Memory B cell (primary cell): ENCODE measurements at places on chromosomes 16 and 17.

GRCh38 chr16:68097088-68097487, 11.9 kb downstream of the NFATC3 start:
- no peak for DNase-seq

DNA sequence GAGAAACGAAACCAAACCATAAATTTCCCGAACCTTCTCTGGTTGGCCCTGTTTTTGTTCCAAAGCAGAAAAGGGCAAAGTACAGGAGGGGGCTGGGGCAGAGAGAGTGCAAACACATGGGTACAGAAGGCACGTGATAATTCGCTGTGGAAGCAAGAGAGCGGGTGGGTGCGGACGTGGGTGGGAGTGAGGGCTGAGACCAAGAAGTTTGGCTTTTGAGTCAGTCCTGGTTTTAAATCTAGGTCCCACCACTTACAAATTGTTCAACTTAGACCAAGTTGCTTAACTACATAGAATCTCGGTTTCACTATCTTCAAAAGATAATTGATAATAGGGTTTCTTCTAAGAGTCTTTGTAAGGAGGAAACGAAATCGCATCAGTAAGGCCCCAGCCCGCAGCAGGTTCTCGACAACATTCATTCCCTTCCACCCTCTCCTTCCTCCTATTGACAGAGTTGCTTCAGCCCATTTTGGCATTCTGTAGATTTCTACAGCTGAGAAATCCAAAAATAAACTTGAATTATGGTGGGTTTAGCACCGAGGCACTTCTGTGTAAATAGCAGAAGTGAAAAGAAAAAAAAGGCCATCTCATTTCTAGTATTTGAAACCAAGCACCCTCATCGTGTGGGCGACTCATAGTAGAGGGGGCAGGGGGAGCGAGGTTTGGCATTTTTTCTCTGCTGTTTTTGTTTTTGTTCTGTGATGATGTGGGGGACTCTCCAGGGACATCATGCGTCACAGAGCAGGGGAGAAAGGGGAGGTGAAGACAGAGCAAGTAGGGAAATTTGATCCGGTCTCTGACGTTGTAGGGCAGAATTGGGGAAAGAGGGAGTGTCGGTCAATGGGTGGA, 33.6 kb upstream of the CCR7 start:
- DNase-seq: peak; percentile 88

- DNase-seq: no peak
Observed at GRCh38 chr16:12901204-12901596, 198 bp upstream of the SHISA9 start.

DNA sequence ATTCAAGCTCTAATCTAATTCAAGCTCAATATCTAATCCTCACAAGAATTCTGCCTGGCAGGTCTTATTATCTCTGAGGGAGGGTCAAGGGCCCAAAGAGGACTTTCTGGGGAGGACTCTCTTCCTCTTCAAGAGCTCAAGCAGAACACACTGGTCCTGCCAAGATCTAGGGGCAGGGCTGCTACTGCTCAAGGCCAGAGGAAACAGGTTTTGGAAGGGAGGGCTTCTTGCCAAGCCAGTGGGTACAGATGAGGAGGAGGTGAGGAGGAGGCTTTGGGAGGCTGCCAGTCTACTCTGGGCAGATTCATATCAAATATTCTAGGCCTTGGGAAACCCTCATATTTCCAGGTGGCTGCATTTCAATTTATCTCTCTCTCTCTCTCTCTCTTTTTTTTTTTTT, 51.8 kb upstream of the IL34 start:
- no peak for DNase-seq

DNA sequence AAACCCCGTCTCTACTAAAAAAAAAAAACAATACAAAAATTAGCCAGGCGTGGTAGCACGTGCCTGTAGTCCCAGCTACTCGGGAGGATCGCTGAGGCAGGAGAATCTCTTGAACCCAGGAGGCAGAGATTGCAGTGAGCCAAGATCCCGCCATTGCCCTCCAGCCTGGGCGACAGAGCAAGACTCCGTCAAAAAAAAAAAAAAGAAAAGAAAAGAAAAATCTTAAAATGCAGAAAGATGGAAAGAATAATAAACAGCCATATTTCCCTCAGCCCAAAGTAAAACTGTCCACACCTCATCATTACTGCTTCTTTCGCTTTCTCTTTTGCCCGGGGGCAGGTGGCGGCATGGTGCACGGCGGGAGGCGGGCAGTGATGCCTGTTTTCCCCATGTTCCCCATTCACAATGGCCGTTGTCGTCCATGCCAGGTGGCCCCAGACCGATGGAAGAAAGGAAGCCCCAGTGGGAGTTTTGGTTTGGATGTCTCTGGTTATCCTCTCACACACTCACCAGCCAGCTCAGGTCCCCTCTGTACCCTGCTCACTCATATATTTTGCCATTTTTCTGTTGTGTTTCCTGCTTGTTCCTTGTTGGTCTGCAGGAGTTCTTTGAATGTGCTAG, 37.0 kb upstream of the PEMT start:
- peak; percentile 18 for DNase-seq

DNA sequence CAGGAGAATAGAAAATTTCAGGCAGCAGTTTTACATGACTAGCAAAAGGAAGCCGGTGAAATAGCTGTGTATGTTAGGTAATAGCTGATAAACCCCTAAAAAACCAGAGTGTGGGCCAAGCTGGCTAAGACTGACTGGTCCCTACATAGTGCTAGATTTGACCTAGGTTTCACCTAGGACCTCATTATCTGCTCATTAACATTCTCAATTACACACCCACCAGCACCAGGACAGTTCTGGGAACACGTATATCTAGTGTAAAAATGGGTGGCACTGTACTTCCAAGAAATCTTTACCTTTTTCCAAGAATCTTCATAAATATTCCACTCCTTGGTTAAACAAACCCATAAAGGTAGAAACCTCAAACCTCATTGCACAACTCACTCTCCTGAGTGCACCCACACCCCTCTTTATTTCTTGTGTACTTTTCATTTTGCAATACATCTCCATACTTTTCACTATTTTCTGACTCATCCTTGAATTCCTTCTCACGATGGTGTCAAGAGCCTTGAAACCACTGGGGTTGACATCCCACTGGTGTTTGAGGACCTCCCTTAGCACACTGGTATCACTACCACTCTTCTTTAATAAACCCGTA, 262.7 kb upstream of the KCNJ16 start:
- no peak for DNase-seq

DNA sequence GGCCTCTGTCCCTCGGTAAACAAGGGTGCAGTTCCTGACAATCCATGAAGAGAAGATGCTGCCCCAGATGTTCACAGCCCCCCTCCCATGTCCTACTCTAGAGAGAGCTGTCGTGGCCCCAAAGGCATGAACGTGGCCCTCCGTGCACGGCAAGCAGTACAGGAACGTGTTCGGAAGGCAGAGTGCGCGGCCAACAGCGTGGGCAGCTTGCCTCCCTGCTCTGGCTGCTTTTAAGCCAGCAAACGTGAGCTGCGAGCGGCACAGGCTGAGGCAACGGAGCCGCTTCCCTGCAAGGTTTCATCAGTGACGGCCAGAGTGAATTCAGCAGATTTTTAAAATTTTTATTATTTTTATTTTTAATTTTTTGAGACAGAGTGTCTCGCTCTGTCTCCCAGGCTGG, 37.2 kb downstream of the PEMT start:
- no peak for DNase-seq

DNA sequence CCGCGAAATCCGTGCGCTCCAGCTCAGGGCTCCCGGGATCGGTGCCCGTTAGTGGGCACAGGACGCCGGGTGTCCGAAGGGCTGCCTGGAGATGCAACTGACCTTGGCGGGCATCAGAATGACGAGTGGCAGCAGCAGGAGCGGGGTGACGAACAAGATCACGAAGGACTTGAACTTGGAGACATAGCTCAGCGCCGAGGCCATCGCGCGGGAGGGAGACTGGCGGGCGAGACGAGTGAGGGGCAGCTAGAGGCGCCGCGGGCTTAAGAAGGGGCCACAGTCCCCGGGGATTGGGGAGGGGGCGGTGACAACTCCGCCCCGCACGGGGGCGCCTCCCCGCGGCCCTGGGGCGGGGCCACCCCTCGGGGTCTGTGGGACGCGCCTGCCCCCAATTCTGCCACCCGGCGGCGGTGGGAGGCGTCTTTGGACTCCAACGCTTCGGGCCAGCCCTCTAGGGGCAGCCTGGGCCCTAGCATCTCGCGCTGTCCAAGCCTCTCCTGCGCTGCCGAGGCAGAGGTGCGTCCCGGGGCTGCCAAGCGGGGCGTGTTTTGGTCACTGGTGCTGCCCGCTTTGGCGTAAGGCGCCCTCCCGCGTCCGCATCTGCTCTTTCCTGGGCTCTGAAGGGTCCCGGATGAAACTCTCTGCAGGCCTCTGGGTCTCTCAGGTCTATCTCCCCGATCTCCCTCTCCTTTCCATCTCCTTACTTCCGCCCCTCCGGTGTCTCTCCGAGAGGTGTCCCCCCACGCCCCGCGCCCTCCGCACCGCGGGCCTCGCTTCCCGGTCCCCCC, at the start of gene SLC13A5:
SLC13A5 (minus strand) TSS at position 240 of the 788 bp plus-strand sequence; CDS start at position 204, 36 bp downstream.
- DNase-seq: no peak

DNA sequence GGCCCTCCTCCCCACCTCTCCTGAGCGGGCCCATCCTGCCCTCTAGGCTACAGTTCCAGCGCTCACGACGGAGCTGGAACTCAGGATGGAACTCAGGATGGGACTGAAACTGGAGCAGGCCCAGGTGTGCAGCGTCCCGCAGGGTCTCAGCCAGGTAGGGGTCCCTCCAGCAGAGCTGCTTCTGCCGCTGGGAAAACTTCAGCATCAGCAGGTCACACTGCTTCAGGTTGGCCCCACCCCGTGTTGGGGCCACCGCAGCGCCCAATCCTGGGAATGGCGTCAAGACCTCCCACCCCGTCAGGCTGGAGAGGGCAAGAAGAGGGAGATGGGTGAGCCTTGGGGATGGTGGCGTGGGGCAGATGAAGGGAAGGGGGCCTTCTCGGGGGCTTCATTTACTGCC, 62.6 kb upstream of the TMEM97 start:
- no peak for DNase-seq

GRCh38 chr17:15157051-15157450, 108.1 kb downstream of the PMP22 start:
- DNase-seq: no peak

DNA sequence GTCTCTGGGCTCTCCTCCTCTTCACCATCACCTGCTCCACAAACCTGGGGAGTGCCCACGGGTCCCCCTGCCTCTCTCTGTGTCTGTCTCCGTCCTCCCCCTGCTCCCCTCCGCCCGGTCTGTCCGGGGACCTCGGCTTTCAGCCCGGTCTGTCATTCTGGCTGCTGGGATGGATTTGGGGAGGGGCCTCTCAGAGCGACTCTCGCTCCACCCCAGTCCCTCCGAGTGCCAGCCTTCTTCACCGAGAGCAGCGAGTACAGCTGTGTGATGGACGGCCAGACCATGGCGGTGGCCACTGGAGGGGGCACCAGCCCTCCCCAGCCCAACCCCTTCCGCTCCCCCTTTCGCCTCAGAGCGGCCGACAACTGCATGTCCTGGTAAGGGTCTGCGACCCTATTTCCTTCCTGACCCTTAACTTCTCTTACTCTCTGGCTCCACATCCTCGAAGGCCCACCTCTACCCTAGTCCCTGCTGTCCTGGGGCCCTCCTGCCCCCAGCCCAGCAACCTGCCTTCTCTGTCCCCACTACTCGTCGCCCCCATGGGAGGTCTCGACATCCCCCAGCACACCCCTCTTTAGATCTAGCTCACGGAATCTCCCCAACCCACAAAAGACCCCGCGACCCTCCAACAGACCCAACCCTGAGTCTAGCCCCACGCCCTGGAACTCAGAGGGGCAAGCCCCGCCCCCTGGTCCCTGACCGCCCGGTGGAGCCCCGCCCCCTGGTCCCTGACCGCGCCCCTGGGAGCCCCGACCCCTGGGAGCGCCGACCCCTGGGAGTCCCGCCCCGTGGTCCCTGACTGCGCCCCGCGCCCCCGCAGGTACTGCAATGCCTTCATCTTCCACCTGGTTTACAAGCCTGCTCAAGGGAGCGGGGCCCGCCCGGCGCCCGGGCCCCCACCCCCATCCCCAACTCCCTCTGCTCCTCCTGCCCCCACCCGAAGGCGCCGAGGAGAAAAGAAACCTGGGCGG, 5.6 kb upstream of the CXCL16 start:
- no peak for DNase-seq

- DNase-seq: no peak
Observed at GRCh38 chr17:76570877-76571471, 14.7 kb downstream of the ST6GALNAC2 start.

GRCh38 chr16:74749291-74750055, 25.1 kb downstream of the FA2H start:
- DNase-seq: no peak

- no peak for DNase-seq
Observed at GRCh38 chr16:89194340-89195311, 5.7 kb downstream of the SLC22A31 start.

DNA sequence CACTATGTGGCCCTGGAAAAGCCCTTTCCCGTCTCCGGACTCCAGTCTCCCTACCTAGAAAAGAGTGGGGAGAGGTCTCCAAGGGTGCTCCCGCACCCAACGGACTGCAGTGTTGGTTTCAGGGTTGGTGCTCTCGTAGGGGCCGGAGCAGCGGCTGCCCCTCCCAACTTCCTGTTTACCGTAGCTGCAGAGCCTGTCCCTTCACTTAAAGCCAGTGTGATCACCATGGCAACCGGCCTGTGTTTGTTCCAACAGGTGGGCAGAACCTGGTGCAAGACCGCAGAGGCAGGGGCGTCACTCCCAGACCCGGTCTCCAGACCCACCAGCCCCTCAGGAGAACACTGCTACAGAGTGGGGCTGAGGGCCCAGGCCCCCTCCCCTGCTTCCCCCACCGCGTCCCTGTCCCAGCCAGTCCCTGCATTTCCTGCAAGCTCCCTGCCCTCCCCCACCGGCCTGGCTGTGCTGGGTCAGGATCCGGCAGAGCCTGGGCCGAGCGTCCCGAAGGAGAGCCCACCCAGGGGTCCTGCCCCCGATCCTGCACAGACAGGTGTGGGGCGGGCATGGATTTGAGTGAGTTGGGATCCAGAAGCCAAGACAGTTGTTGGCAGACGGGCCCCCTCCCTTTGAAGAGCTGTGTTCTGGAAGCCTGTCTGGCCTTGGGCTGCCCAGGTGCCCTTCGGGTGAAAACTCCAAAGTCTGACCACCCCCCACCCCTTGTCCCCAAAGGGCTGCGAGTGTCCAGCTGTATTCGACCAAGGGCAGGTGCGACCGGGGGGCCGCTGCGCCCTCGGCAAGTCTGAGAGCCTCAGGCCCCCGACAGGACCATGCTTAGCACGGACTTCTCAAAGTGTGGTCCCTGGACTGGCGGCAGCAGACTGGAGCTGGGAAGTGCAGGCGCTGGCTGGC, 1.5 kb upstream of the BAIAP3 start:
- DNase-seq: peak; percentile 83

GRCh38 chr17:4772235-4772613, 538 bp downstream of the TM4SF5 start:
- no peak for DNase-seq

GRCh38 chr16:1098266-1098991, 2.4 kb upstream of the C1QTNF8 start:
- no peak for DNase-seq

GRCh38 chr17:66981983-66982508, 17.5 kb downstream of the CACNG4 start:
- no peak for DNase-seq

GRCh38 chr16:87096746-87097333, 220.4 kb downstream of the C16orf95 start:
- no peak for DNase-seq

- no peak for DNase-seq
Observed at GRCh38 chr17:72618001-72618509, 474.4 kb downstream of the SLC39A11 start.
